ENCODE measurements at places on chromosomes 6 and 20.

- DNase-seq, result no peak
Measured at GRCh38 chr6:168939796-168940195, 313.9 kb downstream of the THBS2 start.

DNA sequence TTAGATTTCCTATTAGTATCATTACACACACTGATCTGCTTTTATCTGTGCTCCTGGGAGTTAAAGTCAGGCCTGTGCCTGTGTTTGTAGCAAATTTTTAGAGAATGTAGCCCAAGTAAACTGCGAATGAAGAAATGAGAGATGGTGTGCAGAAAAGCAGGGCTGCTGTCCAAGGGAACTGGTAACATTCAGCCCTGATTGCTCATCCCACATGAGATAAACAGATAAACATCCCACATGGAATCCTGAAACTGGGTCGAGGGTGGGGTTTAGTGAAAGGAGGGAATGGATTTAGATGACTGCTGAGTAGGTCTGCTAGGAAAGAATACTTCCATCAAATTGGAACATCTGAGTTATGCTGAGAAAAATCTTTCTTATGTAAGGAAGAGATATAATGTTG lies 69.1 kb downstream of the GRIK2 start:
- DNase-seq, result no peak

- no peak for DNase-seq
Measured at GRCh38 chr20:23257106-23257761, 93.4 kb upstream of the NXT1 start.

DNA sequence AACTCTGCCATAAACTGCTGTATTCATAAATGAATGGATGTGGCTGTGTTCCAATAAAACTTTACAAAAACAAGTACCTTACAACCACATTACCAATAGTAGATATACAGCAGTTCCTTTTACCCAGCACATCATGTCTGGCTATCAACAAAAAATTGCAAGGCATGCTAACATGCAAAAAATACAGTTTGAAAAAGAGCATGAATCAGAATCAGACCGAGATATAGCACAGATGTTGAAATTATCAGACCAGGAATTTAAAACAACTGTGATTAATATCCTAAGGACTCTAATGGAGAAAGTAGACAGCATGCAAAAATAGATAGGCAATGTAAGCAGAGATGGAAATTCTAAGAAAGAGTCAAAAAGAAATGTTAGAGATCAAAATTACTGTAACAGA lies 8.4 kb upstream of the NUS1 start:
- no peak for DNase-seq

DNA sequence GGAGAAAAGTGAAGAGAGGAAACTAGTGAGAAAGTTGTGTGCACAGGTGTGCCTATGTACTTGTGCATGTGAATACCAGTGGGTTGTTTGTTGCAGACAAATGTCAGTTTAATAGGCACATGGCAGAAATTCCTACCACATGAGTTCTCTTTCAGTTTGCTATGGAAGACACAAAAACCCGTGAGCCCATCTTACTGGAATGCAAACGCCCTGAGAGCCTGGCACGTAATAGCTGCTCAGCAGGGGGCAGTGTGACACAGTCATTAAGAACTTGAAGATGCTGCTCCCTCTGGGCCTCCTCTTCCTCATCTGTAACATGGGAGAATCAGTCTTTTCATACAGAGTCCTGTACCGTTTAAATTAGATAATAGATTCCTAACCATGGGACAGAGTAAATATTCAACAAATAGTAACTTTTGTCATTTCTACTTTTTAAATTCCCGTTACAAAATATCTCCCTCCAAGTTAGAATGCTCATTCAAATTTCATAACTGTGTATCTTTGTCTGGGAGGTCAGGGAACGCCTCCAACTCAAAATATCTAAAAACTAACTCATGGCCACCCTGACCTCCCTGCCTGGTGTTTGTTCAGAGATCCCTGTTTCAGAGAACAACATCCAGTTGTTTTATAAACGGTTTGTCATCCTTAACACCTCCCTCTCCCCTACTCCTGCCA lies 802.9 kb downstream of the MAFB start:
- DNase-seq, result peak; percentile 15

- DNase-seq, result no peak
Measured at GRCh38 chr6:161546632-161547031, 272.8 kb upstream of the AGPAT4 start.

DNA sequence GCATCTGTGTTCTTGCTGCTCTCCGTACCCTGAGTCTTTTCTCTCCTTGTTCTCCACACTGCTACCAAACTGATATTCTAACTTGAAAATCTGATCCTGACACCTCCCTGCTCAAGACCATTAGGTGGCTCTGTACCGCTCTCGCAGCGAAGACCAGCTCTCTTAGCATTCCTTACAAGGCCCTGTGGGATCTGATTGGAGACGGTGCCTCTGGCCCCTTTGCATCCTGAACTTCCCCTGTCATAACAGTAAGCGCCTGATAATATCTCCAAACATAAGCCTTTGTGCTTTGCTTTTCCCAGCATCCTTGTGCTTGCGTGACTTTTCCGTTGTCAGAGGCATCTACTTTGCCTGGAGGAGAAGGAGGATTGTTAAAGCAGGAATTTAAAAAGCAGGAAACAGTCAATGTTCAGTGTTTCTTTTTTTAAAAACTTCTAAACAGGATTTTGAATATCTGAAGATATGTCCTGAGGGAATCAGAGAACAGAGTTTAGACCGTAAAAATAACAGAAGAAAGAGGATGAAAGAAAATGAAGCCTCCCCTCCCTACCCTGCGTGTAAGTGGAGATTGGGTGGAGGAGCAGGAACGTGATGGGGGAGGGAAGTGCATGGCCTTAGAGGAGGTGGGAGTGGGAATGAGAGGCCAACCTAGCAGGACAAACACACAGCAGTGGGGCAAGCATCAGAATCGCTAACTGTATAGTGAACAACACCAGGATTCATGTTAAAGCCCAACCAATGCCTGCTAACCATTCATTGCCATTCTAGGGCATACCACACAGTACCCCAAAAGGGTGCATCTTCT lies 89.2 kb upstream of the STMND1 start:
- no peak for DNase-seq

DNA sequence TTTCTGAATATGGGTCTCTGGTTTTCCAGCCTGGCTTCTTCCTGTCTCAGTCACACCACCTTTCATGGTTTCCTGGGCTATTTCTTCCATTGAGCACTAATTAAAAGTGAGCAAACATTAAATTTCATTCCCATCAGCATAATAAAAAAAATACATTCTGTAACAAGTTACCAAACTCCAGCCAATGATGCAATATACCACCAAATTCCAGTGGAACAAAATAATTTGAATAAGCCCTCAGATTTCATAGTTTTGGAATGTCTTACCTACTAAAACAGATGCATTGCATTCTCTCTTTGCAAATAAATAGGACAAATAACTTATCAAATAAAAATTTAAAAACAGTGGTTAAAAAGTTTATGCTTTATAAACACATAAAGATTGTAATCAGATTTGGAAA lies 97.8 kb upstream of the PRDM1 start:
- no peak for DNase-seq

- DNase-seq, result no peak
Measured at GRCh38 chr20:22687676-22688349, 103.4 kb upstream of the FOXA2 start.

GRCh38 chr6:3157131-3157933 lies at the start of gene TUBB2A:
TUBB2A (minus strand) TSS chr6:3157544; CDS start chr6:3157463, 81 bp downstream.
- no peak for DNase-seq

GRCh38 chr6:3557336-3557735 lies 100.5 kb upstream of the SLC22A23 start:
- peak; percentile 61 for DNase-seq

- DNase-seq, result no peak
Measured at GRCh38 chr6:89951574-89952104, 57.4 kb downstream of the GJA10 start.

GRCh38 chr20:46640044-46640443 lies 11.2 kb downstream of the SLC13A3 start:
- DNase-seq, result no peak

DNA sequence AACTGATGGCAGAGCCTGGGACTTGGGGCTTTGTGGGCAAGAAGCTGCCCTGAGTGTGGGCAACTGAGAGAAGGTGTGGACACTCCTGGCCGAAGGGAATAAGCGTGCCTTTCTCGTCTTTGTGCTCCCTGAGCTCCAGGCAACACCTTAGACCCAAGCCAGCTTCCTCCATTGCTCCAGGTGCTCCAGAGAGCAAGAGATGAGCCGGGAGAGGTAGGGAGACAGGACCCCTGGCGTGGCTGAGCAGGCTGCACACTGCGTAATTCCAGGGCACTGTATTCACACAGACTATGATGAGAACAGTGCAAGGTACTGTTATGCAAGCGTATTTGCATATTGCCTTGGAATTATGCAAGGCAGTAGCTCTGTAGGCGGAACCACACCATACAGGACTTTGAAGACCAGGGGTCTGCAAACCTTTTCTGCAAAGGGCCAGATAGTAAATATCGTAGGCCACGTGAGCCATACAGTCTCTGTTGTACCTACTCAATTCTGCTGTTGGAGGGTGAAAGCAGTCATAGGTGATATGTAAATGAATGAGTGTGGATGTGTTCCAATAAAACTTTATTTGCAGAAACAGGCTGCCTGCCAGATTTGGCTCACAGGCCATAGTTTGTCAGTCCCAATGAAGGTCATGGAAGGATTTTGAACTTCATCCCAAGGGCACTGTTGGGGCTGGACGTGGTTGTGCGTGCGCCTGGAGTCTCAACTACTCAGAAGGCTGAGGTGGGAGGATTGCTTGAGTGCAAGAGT lies 42.1 kb upstream of the FAM83D start:
- no peak for DNase-seq

DNA sequence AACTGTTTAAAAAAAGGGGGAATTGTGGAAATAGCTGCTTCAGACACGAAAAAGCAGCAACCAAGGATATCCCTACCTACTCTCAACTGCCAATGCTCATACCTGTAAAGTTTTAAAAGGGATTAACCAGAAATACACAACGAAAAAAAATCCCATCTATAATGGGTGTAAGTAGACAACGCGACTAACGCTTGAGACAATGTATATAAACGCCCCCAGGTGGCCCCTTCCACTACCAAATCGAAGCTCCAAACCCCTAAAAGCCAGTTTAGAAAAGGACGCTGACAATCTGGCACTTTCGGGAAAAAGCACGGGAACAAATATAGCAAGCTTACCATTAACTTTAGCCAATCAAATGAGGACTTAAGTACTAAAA lies 94.5 kb upstream of the BTN3A2 start:
- no peak for DNase-seq

DNA sequence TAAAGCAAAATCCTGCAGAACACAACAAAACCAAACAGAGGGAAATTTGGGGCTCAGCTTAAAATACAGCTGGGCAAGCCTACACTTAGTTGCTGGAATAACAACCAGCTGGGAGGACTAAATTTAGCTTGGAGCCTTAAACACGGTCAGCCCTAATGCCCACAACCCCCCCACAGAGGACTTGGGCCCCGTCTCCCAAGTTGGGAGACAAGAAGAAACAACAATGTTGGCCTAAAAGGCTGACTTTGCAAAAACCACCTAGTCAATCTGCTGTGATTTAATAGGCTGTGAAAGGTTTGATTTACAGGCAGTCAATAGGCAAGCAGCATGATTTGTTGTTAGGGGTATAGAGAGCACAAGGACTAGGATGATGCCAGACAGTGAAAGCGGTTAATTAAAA lies 40.3 kb upstream of the ARMC2 start:
- no peak for DNase-seq

DNA sequence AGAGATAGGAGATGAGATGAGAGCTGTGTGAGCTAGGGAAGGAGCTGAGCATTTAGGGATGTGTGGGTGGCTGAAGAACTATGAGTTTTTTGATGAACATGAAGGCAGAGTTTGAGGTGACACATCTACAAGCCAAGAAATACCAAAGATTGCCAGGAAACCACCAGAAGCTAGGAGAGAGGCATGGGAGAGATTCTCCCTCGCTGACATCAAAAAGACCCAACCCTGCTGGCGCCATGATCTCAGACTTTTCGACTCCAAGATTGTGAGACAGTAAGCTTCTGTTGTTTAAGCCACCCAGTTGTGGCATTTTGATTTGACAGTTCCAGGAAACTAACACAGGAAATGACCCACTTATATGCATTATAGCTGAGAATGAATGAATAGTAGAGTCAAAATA lies 790.9 kb downstream of the TFAP2A start:
- no peak for DNase-seq

- DNase-seq, result no peak
Measured at GRCh38 chr6:166616261-166617238, 10.5 kb downstream of the RPS6KA2 start.

GRCh38 chr6:121873595-121873994 lies 438.1 kb downstream of the GJA1 start:
- no peak for DNase-seq

DNA sequence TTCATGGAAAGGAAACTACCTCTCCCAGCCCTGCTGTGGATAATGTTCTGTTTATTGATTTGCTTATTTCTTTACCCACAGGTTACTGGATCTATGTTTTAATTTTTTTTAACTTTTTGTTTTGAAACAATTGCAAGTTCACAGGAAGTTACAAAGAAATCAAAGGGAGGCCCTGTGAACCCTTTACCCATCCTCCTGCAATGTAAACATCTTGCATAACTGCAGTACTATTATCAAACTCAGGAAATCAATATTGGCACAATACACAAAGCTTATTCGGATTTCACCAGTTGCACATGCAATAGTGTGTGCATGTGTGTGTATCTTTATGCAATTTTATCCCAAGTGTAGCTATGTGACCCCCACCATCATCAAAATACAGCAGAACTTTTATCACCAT lies 398.0 kb downstream of the BTBD3 start:
- DNase-seq, result no peak

GRCh38 chr6:52994839-52995088 lies 320 bp downstream of the GSTA4 start:
- DNase-seq, result no peak

- DNase-seq, result no peak
Measured at GRCh38 chr6:52503323-52503747, 73.5 kb downstream of the TRAM2 start.

DNA sequence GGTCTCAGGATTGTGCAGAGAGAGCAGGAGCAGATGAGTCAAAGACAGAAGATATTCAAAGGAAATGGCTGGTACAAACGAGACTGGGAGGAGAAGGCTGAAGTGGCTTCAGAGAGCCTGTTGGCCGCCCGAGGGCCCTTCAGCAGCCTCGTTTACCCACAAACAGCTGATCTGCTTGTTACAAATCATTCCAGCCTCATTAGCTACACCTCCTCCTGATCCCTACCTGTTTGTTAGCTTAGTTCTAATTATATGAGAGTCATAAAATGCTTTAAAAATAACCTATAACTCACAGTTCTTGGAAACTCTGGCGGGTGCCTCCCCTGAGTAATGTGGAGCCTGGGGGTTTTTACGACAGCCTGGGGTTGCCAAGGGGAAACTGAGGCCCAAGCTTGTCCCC lies 12.6 kb downstream of the GLP1R start:
- no peak for DNase-seq

DNA sequence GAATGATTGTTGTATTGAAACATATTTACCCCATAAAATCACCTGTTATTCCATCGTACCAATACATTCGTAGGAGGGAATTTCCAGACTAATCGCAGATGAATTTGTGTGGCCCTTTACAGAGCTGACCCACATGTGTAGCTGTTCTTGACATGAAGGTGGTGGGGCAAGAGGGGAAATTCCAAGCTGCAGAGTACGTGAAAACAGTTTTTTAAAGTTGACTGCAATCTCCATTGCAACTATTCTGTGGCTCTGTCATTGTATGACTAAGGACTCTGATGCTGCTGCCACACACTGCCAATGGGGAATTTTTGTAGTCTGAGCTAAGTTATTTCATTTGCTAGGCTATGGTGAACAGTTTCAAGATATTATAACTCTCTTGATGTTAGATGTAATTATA lies 46.4 kb upstream of the ADTRP start:
- DNase-seq, result no peak

Data from NCI-H1694 (cell line).